ENCODE measurements at places on chromosomes 4 and X.
A peak's percentile ranks its signal among the peaks of the same experiment; 100 is the strongest.

- no peak for DNase-seq
Measured at GRCh38 chrX:137565921-137566745, at the start of gene ZIC3. TSS of gene ZIC3 (plus strand) at chrX:137566127. CDS start at chrX:137566692, 565 bp downstream.

GRCh38 chrX:7987160-7988012, 60.2 kb upstream of the PNPLA4 start:
- no peak for DNase-seq

DNA sequence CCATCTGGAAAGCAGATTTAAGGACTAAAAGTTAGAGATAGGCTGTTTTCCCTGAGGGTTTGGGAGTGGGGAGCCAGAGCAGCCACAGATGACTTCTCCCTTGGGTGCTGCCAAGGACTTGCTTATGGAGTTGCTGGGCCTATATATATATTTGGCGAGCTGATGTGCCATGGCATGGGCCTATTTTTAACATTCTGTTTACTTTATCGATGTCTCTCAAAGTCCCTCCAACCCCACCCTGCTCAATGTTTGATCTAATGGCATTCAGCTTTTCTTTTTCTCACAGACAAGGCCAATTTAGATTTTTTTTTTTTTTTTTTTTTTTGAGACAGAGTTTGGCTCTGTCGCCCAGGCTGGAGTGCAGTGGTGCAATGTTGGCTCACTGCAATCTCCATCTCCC, 6.1 kb upstream of the CUL4B start:
- no peak for DNase-seq

DNA sequence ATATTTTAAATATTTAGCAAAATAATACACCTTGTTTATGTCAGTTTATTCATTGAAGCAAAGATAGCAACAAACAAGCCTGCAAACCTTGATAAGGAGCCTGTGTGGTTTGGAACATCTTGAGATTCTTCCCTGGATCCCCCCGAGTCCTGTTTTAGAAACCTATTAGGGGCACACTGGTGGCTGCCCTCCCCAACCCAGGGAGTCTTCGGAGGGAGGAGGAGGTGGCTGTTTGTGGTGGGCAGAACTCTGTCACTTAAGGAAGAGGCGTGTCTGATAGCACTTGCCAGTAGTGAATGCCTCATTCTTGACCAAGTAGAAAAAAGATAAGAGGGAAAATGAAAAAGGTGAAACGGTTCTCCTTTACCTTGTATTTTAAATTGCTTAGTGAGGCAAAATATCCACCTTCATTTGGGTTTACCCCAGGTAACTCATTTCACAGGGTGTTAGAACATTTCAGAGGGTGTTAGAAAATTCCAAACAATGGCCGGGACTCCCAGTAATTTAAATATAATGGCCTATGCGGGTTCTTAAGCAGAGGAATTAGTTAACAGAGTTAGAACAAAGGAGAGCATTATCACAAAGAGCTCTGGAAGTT, 10.4 kb downstream of the KIT start:
- no peak for DNase-seq

DNA sequence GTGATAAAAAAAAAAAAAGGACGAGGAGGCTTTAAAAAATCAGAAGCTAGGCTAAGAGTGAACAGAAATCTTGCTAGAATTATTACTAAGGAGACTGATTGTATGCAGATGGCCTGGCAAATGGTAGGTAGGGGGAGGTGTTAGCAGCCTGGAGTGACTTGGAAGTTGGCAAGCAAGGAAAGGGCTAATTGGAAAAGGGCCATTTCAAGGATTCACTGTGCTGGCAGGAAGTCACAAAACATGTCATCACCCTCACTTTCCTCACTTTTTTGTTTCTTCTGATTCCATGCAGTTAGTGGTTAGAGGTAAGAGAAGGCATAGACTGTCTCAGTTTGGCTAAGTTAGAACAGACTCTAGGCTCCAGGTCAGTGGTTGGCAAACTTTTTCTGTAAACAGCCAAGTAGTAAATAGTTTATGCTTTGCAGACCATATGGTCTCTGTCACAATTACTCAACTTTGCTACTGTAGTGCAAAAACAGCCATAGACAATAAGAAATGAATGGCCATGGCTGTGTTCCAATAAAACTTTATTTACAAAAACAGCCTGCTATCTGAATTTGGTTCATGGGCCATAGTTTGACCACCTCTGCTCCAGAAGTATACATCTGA, 646.5 kb upstream of the ACTRT1 start:
- no peak for DNase-seq

GRCh38 chr4:37673538-37674192, 12.5 kb downstream of the RELL1 start:
- DNase-seq, result no peak

DNA sequence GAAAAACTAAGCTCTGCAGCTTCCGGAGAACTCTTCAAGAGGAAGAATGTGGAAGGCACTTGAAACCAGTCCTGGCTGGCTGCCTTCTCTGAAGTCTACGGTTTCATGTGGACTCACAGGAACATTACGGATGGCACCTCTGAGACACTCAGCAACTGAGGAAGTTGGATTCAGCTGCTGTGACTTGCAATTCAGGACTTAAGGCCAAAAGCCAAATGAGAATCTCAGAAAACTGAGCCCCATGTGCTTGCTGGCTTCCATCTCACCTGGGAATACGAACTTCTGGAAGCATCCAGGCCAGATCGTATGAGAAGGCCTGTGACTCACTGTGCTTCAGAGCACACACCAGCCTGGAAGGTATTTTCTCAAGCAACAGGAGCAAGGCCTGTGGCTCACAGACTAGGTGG, 107.8 kb upstream of the GPC4 start:
- DNase-seq, result no peak

- DNase-seq, result no peak
Measured at GRCh38 chr4:86401826-86402225, 42.0 kb upstream of the MAPK10 start.

GRCh38 chr4:156472624-156473023, 499.0 kb downstream of the PDGFC start:
- no peak for DNase-seq

DNA sequence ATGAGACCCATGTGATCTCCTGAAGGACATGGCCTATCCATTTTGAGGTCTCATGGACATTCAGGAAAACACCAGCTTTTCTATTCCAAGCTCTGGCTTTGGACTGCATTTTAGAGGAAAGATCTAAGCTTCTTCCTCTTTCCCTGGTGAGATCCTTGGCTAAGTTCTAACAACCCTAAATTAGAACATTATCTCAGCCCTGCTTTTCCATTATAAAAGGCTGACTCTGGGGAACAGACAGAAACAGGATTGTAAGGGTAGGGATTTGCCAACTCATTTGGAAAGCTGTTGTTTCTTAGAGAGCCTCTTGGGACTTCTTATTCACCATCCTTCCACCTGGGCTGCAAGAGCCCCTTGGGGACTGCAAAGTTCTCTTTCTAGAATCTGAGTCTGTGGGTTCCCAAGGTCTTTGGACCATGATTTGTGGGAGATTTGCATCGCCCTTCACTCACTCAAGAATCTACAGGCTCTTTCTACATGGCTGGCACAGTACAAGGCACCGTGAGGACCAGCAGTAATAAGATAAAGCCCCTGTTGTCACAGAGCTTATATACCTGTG, 146.9 kb downstream of the FNIP2 start:
- DNase-seq, result no peak

- no peak for DNase-seq
Measured at GRCh38 chrX:27883468-27884092, 75.8 kb downstream of the MAGEB10 start.

- peak; percentile 35 for DNase-seq
Measured at GRCh38 chrX:136162827-136163570, 15.7 kb downstream of the FHL1 start.

DNA sequence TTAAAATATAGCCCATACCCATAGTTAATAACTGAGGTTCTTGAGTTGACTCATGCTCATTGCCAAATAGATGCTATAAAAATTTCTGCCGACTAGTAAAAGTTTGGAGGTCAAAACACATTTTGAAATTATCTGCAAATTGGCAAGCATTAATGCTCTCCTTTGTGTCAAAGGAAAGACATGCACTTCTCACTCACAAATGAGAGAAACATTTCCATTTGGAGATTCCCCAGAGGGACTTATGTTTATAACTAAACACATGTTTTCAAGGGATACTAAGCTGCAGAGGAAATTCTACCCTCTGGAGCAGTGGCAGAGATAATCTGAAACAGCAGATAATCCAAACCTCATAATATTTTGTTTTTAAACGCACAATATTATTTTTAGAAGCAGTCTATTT, 45.7 kb upstream of the CCDC160 start:
- DNase-seq, result no peak

GRCh38 chrX:103658681-103659433, 27.6 kb downstream of the MORF4L2 start:
- DNase-seq, result no peak

- DNase-seq, result no peak
Measured at GRCh38 chrX:132807411-132808030, 150.9 kb downstream of the HS6ST2 start.

DNA sequence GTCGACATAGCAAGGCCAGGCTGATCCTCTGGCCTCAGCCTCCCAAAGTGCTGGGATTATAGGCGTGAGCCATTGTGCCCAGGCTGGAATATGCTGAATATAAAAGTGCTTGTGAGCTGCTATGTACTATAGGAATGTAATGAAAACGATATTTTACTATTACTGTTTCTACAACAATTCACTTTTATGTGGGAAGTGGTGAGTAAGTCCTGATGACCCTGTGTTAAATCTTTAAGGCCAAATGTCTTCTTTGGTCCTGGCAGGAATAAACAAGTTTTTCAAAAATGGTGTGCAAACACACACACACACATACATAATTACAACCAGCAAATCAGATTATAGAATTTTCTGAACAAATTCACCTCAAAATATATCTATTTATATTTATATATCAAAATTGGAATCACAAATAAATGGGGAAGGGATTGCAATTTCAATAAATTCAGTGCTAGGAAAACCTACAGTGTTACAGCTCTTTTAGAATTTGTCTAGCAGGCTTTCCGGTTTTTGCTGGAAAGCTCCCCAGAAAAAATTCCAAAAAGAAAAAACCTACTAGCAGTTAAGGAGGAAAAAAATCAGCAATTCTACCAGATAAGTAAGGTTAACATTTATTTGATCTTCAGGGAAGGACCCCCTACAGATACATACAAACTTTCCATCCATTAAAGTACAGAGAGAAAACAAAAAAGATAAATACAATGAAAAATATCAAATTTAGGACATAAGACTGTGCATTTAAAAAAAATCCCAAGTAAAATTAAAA, 17.9 kb downstream of the SMIM14 start:
- DNase-seq, result no peak

DNA sequence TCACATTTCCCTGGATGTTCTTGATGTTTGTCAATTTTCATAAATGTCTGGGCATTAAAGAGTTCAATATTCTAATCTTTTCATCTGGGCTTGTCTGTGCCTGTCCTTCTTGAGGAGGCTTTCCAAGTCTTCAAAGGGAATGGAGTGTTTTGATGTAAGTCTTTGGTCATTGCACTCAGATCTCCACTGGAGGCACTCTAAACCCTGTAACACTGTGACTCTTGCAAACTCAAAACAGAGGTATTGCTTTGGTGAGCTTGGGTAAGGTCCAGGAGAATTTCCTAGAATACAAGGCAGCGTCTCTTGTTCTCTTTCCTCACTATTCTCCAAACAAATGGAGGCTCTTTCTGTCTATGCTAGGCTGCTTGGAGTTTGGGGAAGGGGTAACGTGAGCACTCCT, 1118.1 kb upstream of the PABPC4L start:
- no peak for DNase-seq

- DNase-seq, result no peak
Measured at GRCh38 chr4:69640289-69640688, 847 bp upstream of the UGT2A2 start.

DNA sequence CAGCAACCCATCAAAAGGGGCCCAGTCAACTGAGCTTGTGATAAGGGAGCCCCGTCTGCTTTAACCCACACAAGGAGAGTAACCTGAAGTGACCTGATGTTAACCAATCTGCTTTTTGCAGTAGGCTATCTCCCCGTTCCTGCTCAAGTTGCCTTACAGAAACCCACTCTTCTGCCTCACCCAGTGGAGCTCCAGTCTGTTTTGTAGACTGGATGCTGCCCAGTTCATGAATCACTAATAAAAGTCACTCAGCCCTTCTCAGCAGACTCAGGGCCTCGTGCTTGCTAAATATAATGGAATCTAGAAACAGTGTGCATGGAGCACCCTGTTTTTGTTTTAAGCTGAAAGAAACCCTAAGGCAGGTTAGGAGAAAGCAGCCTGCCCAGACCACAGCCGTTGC, 312.3 kb downstream of the FBXW7 start:
- no peak for DNase-seq

- DNase-seq, result no peak
Measured at GRCh38 chr4:169068423-169068822, 58.4 kb upstream of the CBR4 start.

- no peak for DNase-seq
Measured at GRCh38 chr4:101259876-101260275, 87.5 kb downstream of the PPP3CA start.

- DNase-seq, result no peak
Measured at GRCh38 chr4:100635899-100636298, 118.1 kb upstream of the EMCN start.

GRCh38 chr4:145493166-145493565, 11.5 kb downstream of the SMAD1 start:
- DNase-seq, result no peak

GRCh38 chr4:185656467-185656931, 121.2 kb upstream of the PDLIM3 start:
- no peak for DNase-seq

DNA sequence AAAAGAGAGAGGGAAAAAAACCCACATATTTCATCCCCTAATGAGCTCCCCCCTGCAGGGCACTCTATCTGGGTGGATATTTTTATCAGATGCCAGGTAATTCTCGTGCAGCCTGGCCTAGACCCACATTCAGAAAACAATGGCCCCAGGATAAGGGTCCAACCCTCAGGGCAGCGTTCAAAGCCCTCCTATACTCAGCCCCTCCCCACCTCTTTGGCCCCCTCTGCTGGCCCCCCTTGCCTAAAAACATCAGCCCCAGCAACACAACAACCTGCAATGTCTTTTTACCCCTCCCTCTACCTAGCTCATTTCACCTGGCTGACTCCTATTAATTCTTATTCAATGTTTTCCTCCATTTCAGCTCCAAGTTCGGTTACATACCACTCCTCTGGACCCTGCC, 145.4 kb upstream of the MED14 start:
- DNase-seq, result no peak

DNA sequence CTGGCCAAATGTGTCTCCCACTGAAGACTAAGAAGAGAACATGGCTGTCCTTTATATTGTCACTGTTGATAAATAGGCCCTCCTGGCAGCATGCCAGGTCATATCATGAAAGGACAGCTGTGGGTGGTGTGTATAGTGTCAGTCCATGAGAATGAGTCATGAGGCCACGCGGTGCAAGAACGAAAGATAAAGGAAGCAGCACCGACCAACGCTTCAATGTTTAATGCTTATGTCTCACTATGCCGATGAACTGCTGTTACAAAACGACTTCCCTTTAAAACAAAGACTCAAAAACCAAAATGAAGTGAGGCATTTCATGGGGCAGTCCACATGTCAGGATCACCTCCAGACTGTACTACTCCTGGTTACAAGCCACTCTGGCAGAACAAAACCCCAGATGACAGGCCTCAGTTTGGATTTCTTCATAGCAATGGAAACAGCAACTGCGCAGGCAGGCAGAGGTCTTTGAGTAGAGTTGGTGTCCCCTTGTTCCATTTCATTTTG, 5.2 kb upstream of the TCEANC start:
- DNase-seq, result peak; percentile 7

All from GDM1 (cell line).